ENCODE measurements at places on chromosomes 6 and 20.

GRCh38 chr6:21970569-21971300, 326.1 kb downstream of the PRL start:
- DNase-seq = no peak

DNA sequence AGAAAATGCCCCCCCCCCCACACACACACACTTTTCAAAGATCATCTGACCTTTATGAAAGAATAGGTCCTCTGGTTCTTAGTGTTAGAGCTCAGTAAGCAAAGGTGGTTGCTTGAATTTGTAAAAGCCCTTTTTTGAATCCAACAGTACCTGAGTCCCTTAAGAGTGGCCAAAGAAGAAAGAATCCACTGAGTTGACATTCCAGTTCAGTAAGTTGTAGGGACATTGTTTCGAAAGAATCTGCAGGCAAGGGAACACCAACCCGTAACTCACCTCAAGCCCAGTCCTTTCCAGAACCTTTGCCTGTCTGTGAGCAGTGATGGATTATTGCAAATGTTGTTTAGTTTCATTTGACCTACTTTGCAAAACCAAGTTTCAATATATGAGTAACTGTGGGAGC, 64.2 kb upstream of the MAP3K4 start:
- no peak for DNase-seq

GRCh38 chr20:38961530-38962043, 557 bp upstream of the DHX35 start:
- DNase-seq = no peak

GRCh38 chr6:43290905-43291355, 7.1 kb upstream of the SLC22A7 start:
- DNase-seq = no peak

DNA sequence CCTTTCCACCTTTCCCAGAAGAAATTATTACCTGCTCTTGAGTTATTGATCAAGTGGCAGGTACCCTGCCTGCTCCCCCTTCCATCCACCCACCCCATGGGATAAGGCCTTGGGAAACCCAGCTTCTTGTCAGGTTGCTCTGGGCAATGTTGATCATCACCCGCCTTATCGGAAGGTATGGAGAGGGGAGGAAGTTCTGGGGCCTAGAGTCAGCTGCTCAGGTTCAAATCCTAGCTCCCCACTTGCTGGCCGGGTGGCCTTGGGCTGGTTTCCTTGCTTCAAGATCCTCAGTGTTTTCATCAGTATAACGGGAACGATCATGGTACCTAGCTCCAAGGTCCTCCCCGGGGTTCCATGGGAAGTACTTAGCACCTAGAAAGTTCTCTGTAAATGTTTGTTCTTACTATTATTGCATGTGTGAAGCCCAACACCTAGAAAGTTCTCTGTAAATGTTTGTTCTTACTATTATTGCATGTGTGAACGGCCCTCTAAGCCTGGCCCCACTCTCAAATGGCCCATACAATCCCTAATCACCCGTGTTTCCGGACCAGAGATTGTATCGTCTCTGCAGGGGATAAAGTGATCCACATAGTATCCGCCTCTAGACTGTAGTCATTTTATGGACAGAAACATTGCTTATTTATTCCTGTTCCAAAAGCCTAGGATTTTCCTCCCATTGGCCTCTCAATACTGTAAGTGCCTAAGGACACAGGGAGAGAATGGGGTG, 1.1 kb upstream of the PREX1 start:
- DNase-seq = no peak

GRCh38 chr20:25078662-25079061, 3.3 kb downstream of the VSX1 start:
- DNase-seq = no peak

GRCh38 chr6:15546591-15546990, 116.2 kb downstream of the DTNBP1 start:
- no peak for DNase-seq

GRCh38 chr6:134938896-134939295, 11.0 kb downstream of the ALDH8A1 start:
- DNase-seq = no peak

DNA sequence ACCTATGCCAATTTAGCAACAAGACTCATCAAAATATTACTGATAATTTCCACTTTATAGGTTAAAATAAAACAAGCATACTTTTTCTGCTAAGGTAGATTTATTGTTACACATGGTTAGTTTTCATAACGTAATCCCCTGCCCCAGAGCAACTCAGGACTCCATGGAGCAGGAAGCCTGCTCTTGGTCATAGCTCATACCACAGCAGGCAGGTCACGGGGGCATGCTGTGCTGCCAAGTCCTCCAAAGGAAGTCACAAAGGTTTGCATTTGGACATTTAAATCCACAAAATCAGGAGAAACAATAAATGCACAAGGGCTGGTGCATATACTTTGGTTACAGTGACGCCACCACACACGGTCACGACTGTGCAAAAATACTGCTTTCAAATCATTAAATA, 12.5 kb downstream of the GZF1 start:
- no peak for DNase-seq

DNA sequence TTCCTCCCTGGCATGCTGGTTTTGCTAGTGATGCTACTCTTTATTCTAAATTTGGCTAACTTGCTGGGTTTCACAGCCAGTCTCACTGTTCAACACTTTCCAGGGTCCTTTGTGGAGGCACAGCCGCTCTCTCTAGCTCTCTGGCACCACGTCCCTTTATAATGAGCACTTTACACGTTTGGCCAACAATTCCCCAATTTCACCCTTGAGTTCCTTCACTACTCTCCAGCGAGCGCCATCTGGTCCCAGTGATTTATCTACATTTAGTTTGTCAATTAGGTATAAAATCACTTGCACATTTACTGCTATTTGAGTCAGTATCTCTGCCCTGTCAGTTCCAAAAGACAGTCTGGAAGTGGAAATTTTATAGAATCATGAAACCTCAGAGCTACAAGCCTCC, 241.9 kb upstream of the MOCS1 start:
- no peak for DNase-seq

DNA sequence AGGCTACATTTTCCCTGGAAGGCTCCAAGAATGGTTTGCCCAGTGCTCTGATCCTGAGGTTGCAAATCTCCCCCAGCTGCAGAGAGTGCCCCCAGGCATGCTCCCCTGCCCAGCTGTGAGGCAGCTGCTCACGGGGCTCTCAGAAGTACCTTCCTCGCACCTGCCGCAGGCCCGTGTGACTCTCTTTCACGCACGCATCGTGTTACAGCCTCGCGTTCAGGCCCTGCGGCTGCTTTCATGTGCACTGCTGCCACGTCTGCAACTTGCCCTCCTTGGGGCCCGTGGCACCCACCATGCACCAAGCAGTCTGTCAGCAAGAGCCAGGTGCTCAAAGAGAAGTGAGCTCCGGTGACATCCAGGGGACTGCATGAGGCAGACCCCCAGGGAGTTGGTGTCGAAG, 28.6 kb upstream of the SPO11 start:
- no peak for DNase-seq

DNA sequence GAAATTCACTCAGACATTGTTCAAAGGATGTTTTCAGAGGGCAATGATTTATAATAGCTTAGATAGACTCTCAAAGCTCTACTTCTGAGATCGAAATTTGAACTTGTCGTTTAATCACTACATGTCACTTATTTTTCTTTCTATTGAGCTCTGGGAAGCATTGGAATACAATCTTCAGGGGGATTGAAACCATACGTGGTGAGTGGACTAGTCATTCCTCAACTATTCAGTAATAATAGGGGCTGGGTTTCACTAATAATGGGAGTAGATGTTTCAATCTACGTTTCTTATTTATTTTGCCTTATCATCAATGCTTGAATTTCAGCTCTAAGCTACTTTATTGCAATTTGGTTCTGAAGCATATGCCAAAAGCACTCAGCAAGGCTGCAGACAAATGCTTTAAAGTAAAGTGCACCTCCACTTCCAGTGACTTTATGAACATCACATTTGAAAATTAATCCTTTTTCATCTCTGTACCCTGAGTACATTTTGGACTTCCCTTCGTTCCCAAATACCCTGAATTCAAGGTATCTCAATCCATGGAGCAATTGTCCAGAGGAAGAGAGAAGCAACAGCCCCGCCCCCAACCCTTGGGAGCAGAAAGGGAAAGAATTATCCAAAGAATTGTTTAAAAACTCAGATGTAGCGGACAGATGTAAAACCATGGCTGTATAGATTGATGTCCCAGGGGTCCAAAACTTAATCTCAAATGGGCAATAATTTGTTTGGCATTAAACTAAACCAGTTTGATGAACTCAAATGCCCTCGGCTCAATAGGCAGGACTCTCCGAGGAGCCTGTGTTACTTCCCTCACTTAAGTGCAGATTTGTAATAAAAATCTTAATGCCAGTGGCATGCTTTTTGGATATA, 68.1 kb downstream of the HFE start:
- DNase-seq = no peak

GRCh38 chr20:49481116-49481515, 1.4 kb downstream of the KCNB1 start:
- DNase-seq = no peak

- no peak for DNase-seq
Observed at GRCh38 chr6:89361171-89361570, 8.6 kb upstream of the UBE2J1 start.

- no peak for DNase-seq
Observed at GRCh38 chr20:25277051-25277801, 29.3 kb downstream of the PYGB start.

DNA sequence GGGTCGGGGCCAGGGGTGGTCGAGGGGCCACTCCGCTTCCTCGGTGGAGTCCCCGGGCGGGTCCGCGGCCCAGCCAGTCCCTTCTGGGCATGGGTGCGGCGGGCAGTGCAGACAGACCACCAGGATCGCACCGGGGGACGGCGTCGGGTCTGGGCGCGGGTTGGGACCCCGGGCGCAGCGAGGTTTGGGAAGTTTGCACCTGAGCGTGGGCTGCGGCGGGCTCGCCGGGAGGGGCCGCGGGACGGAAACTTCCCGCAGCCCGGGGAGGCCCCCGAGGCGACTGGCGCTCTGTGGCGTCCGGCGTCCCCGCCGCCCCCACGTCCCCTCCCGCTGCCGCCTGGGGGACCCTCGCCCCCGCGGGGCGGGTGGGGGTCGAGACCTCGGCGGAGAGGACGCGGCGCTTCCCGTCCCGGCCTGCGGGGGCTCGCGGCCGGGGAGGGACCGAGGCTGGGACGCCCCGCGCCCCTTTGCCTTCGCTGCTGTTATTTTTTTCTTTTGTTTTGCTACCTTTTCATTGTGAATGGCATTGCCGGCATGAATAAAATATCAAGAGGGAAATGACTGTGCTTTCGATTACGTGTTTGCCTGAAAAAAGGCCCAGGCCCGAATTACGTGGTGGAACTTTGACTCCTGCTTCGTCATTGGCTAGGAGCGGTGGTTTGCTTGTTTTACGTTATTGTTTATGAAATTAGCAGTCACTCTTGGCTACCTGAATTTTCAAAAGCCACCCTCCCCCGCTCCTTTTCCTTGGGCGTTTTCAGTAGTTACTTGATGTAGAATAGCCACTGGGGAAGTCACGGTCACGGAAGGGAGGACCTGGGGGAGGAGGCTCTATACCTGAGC, 703 bp downstream of the SNX9 start:
- DNase-seq = no peak

DNA sequence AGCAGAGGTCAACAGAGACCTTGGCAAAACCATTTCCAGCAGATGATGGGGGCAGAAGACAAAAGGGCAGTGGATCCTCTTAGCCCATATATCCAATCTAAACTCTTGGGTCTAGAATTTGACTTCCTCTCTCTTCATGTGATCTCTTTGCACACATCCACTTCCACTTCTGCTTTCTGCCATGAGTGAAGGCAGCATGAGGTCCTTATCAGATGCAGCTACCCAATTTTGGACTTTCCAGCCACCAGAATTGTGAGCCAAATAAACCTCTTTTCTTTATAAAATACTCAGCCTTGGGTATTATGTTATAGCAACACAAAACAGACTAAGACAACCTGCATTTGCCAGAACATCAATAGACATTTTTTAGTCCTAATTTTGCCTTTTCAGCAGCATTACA, 191.6 kb downstream of the ADAT2 start:
- no peak for DNase-seq

- no peak for DNase-seq
Observed at GRCh38 chr6:91196729-91197128, 609.9 kb upstream of the MAP3K7 start.

DNA sequence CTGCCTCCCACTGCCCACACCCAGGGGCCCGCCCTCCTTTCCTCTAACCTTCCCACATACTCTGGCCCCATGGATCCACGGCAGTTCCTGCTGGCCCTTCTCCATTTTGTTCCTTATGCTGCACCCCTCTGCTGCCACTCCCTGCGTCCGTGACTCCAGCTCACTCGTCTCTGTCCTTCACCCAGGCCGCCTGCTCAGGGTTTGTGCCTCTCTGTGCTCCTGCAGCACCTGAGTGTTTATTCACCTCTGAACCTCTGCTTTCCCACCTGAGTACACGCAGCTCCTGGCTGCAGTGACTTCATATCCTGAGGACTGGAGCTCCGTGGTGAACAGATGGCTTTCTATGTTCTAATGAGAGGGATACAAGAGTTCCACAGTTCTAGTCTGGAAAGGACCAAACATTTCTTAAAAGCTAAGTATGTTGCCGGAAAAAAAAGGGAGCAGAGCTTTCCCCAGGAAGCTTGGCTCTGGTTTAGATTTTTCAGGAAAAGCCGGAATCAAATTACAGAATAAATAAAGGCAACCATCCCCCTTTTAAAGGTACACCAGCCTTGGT, 1.5 kb upstream of the GNRH2 start:
- no peak for DNase-seq

DNA sequence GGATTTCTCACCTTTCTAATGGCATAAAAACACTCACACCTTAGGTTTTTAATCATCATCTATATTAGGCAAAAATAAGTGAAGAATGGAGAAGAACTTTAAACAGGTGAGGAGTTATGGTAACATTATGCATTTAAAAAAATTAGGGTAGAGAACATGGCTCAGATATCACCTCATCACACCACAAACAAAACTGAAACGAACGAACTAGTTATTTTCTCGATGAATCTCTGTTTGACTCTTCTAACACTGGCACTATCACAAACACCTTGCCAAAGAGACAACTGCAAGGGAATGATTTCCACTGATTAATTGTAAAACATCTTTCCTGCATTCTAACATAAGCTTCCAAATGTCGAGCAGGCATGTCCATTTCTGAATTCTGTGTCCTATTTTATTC, 286.1 kb upstream of the GJE1 start:
- DNase-seq = no peak
